Activated gamma-delta T cell treated with Interleukin-2 at 50 U/mL for 16 hours (primary cell): ENCODE measurements at places on chromosomes 3 and 15.

DNA sequence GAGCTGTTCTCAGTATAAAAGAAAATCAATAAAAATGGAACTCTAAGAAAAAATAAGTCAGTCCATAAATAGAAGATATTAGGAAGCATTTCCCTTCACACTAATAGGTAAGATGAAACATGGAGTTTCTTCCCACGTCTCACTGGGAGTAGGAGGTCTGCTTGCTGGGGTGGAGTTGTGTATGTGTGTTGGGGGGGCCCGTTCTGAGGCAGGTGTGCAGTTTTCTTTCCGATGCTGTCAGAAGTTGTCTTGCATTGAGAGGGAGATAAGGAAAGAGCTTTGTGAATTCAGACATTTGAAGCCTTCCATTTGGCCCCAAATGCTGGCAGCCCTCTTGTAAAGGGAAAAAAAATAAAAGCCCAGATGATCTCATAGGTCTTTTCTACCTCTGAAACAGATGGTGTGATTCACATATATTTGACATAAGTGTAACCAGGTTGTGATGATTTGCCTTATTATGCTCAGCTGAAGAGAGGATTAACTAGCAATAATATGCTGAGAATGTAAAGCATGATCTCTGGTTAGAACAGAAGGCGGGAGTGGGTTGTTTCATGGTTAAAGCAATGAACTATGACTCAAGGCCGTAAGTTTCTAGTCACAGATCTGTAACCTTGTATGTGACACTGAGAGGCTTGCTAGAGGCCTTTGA, 8.8 kb downstream of the RASGRP1 start:
- no peak for DNase-seq

DNA sequence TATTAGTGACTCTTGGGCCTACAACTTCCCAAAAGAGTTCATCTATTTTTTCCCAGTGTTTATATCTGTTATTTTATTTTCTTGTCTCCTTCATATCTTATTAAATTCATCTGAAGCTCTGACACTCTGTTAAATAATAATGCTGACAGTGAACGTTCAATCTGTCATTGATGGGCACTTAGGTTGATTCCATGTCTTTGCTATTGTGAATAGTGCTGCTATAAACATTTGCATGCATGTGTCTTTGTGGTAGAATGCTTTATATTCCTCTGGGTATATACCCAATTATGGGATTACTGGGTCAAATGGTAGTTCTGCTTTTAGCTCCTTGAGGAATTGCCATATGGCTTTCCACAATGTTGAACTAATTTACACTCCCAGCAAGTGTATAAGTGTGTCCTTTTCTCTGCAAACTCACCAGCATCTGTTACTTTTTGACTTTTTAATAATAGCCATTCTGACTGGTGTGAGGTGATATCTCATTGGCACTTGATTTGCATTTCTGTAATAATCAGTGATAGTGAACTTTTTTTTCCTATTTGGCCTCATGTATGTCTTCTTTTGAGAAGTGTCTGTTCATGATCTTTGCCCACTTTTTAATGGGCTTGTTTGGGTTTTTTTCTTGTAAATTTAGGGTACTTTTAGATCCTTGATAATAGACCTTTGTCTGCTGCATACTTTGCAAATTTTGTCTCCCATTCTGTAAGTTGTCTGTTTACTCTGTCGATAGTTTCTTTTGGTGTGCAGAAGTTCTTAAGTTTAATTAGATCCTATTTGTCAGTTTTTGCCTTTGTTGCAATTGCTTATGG, 122.5 kb downstream of the LEKR1 start:
- no peak for DNase-seq

DNA sequence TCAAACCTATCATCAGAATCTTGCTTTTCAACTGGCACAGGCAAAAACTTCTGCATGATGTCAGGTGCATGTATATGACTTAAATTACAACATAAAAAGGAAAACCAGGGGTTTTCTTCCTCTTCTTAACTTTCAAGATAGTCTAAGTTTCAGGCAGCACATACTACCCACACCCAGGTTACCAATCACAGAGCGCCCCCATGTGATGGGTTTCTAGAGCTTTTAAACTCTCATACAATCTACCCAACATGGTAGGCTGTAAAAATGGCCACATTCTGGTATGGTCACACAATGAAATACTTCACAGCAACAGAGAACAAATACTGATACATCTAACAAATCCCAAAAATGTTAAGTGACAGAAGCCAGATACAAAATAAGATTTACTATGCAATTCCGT, 7.4 kb downstream of the MESD start:
- no peak for DNase-seq

- DNase-seq, result no peak
Observed at GRCh38 chr15:35720019-35720418, 174.1 kb upstream of the DPH6 start.

DNA sequence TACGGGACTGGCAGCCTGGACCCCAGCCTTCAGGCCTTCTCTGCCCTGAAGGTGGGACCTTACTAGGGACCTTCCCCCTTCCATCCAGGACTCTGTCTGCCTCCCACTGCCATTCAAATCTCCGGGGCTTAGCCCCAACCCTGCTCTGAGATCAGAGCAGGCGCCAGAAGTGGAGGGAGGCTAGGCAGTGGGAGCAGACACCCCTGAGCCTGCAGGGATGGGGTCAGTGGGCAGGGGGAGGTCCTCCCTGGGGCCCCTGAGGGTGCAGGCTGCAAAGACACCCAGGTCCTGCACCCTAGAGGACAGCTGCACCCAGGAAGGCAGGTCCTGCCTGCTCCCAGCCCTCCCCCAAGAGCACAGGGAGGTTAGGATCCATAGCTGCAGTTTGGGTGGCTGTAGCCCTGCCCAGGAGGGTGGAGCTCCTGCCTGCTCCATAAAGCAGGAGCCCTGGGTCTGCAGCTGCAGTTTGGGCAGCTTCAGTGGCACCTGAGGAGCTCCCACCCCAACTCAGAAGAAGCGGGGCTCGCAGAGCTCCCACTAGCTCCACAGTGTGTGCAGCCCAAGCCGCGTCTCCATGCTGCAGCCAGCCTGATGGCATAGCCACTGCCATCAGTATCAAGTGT, 8.1 kb upstream of the POC1A start:
- no peak for DNase-seq

DNA sequence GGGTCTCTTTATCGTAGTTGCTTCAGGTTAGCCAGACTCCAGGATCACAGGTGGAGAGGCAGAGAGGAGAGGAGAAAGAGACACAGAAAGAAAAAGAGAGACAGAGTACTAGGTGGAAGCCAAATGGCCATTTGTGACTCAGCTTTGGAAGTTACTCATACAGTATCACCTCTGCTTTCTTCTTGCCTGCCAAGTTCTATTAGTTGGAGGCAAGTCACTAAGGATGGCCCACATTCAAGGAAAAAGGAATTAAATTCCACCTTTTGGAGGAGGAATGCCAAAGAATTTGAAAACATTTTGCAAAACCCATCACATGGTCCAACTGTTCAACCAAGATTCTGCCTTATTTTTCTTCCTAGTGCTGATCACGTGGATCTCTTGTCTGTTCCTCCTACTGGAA, 291.1 kb downstream of the CHL1 start:
- no peak for DNase-seq

GRCh38 chr3:86228101-86228500, 762.8 kb downstream of the VGLL3 start:
- DNase-seq, result no peak
